ENCODE measurements at places on chromosomes 12 and 14. TPM values are rescaled to one million over a fixed set of nuclear protein-coding genes. Genes with fewer than 3 reads are reported as not detected.
A peak's percentile ranks its signal among the peaks of the same experiment; 100 is the strongest.

GRCh38 chr14:44383636-44384035, 123.4 kb downstream of the FSCB start:
- H3K4me3 ChIP-seq: no peak overlapping the region
- DNase-seq: no peak
- no peaks in the 10 kb centered on the region for H3K27me3 ChIP-seq
- H3K4me1 ChIP-seq: no peaks in the 10 kb centered on the region

The GPR84 gene
- total RNA-seq: not detected

DNA sequence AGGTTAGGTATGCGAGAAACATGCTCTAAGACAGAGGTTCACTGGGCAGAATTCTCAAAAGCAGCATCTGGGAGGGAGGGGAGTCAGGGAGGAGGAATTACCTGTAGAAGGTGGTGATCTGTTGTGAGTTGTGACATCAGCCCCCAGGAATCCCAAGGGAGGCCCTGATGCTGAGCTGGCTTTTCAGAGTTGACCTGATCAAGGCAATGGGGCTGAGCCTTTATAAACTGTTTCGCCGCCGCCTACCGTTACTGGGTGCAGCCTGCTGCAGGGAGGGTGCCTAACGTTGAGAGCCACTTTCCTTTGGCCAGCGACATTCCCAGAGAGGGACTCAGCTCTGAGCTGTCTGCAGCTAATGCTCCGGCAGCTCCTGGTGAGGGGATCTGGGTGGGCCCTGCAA, 257.9 kb upstream of the TMEM132C start:
- H3K27me3 ChIP-seq: no peaks in the 10 kb centered on the region
- H3K4me1 ChIP-seq: no peaks in the 10 kb centered on the region
- DNase-seq: no peak
- no peaks in the 10 kb centered on the region for H3K36me3 ChIP-seq
- H3K27ac ChIP-seq: no peak overlapping the region

GRCh38 chr12:46490635-46491034, 118.1 kb upstream of the SLC38A2 start:
- H3K36me3 ChIP-seq: no peaks in the 10 kb centered on the region
- H3K4me3 ChIP-seq: no peak overlapping the region
- H3K27me3 ChIP-seq: no peaks in the 10 kb centered on the region
- no peak for DNase-seq

GRCh38 chr12:26162905-26163304, 32.5 kb upstream of the SSPN start:
- no peaks in the 10 kb centered on the region for H3K27me3 ChIP-seq
- no peak for DNase-seq
- no peak overlapping the region for H3K4me3 ChIP-seq
- no peaks in the 10 kb centered on the region for H3K4me1 ChIP-seq
- H3K27ac ChIP-seq: no peak overlapping the region

The BEST3 gene
- total RNA-seq: not detected

DNA sequence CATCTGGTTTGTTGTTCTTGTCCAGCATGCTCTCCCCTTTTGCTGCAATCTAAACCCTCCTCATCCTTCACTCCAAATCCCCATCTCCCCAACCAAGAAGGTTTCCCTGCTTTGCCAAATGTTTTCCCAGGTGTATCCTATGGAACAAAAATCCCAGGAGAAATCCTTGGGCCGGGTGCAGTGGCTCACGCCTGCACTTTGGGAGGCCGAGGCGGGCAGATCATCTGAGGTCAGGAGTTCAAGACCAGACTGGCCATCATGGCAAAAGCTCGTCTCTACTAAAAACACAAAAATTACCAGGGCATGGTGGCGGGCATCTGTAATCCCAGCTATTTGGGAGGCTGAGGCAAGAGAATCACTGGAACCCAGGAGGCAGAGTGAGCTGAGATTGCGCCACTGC, 5.0 kb downstream of the KSR2 start:
- H3K4me3 ChIP-seq: no peak overlapping the region
- no peak overlapping the region for H3K27ac ChIP-seq
- no peaks in the 10 kb centered on the region for H3K4me1 ChIP-seq
- peaks cover 17% of the 10 kb centered on the region for H3K27me3 ChIP-seq
- no peaks in the 10 kb centered on the region for H3K36me3 ChIP-seq

GRCh38 chr12:113391650-113392337, 11.9 kb downstream of the SDS start:
- no peaks in the 10 kb centered on the region for H3K4me1 ChIP-seq
- H3K36me3 ChIP-seq: peaks cover 20% of the 10 kb centered on the region
- H3K27me3 ChIP-seq: no peaks in the 10 kb centered on the region
- H3K27ac ChIP-seq: no peak overlapping the region
- no peak overlapping the region for H3K4me3 ChIP-seq
- no peak for DNase-seq

DNA sequence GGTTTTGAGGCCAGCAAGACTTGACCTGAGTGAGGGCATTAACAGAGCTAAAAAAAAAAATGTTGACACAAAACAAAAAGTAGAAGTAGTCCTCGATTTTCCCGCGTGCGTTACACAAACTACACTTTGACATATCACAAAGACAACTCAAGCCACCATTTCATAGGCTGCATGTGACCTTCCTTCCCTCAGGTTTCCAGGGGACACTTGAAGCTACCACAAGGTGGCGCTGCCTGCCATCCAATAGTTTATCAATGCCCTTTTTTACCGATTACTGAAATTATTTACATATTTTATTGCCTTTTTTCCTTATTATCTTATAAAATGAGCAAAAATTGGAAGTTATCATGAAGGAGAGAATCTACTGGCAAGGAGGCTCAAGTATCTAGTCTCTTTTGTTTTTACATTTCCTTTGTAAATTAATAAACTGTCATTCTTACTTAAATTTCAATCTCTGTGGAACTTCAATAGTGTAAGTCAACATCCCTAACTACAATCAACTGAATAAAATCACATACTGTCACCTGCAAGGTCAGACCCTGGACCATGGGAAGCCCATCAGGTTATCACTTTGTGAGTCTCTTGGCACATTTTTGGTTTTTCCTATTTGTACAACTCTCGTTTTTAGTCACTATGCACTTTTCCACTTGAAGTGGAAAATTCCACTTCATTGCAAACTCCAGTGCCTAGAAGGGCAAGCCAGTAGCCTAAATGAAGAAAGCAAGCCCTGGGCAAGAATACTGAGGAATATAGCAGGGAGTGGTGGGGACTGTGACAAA, 84.6 kb upstream of the CPSF6 start:
- no peaks in the 10 kb centered on the region for H3K4me1 ChIP-seq
- no peaks in the 10 kb centered on the region for H3K36me3 ChIP-seq
- DNase-seq: peak; percentile 80
- no peak overlapping the region for H3K27ac ChIP-seq
- no peak overlapping the region for H3K4me3 ChIP-seq

The PLEK2 gene
- 1.8 TPM for total RNA-seq

DNA sequence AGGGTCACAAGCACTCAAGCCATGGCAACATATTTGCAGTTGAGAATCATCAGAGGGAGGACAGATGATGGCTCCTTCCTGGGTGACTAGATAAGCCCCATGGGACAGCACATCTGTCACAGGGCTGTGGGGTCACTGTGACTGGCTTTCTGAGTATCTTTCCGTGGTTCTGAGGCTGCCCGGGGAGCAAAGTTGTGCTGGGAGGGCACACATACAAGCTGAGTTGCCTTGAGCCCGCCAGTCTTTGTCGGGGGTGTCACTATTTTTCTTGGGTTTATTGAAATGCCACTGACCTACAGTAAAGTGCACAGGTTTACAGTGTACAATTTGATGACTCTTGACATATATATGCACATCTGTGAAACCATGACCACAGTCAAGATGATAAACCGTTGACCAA, 17.2 kb upstream of the KIF26A start:
- H3K36me3 ChIP-seq: no peaks in the 10 kb centered on the region
- no peak for DNase-seq
- peaks cover 31% of the 10 kb centered on the region for H3K27me3 ChIP-seq
- H3K27ac ChIP-seq: no peak overlapping the region
- peaks cover 18% of the 10 kb centered on the region for H3K4me1 ChIP-seq
- H3K4me3 ChIP-seq: no peak overlapping the region

The DICER1 gene
- total RNA-seq: 44.9 TPM

The PHETA1 gene
- total RNA-seq: 5.0 TPM

The MIP gene
- total RNA-seq: not detected

The PLCZ1 gene
- not detected for total RNA-seq

GRCh38 chr14:55404173-55404854, 7.3 kb downstream of the ATG14 start:
- no peaks in the 10 kb centered on the region for H3K4me1 ChIP-seq
- DNase-seq: no peak
- H3K27me3 ChIP-seq: no peaks in the 10 kb centered on the region
- H3K4me3 ChIP-seq: no peak overlapping the region

DNA sequence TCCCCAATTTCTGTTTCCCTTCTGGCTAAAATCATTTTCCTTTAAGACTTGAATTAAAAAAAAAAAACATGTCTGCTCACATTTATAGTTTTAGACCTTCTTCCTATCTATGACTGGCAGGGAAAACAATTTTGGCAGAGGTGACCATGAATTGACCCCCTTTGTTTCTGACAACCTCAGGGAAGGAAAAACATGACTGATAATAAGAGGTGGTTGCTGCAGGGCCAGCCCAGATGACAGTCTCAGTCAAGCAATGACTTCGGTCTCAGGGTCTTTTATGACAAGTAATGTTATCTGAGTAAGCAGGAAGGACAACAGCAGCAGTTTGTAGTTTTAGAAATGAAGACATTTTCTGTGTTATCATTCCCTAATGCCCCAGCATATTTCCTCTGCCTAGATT, 430.9 kb downstream of the LRIG3 start:
- no peak overlapping the region for H3K27ac ChIP-seq
- no peak for DNase-seq
- H3K27me3 ChIP-seq: no peaks in the 10 kb centered on the region
- no peak overlapping the region for H3K4me3 ChIP-seq

DNA sequence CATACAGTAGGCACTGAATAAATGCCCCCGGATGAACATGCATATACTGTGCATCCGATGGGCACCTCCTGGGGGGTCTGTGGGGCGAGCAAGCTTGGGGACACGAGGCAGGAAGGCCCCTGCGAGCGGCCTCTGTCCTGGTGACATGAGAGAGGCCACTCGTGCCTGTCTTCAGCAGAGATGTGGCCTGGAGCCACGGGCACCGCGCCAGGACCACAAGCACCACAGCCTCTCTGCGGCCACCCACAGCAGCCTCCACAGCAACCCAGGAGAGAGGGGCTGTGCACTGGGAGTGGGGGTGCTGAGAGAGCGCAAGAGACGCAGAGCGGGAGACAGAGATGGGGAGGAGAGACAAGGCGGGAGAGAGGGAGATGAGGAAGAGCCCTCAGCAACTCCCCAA, 118.5 kb downstream of the RFLNA start:
- no peaks in the 10 kb centered on the region for H3K27me3 ChIP-seq
- no peak for DNase-seq
- H3K4me1 ChIP-seq: peaks cover 71% of the 10 kb centered on the region

- H3K4me1 ChIP-seq: no peaks in the 10 kb centered on the region
- no peaks in the 10 kb centered on the region for H3K36me3 ChIP-seq
- peaks cover 35% of the 10 kb centered on the region for H3K27me3 ChIP-seq
- no peak overlapping the region for H3K27ac ChIP-seq
Observed at GRCh38 chr12:114006482-114007425, 40.6 kb upstream of the RBM19 start.

The KRT79 gene
- not detected for total RNA-seq

DNA sequence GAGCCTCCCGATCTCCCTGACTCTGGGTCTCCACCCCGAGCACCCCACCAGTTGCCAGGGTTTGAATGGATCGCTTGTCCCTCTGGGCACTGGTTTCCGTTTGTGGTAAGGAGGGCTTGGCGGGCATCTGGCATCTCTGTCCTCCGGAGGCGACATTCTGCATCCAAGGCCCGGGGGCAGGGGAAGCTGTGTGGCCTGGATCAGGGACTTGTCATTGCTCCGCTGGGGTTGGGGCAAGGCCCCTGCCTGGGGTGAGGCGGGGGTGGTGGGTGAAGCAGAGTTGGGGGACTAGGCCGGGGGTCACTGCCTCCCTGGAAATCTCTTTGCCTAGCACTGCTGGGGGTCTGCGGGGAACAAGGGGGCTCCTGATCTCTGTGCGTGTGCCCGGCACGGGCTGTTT, 30.2 kb downstream of the KIF26A start:
- no peaks in the 10 kb centered on the region for H3K36me3 ChIP-seq
- DNase-seq: no peak
- no peak overlapping the region for H3K4me3 ChIP-seq
- H3K4me1 ChIP-seq: no peaks in the 10 kb centered on the region
- no peak overlapping the region for H3K27ac ChIP-seq

- H3K27me3 ChIP-seq: no peaks in the 10 kb centered on the region
- H3K4me1 ChIP-seq: peaks cover 57% of the 10 kb centered on the region
- no peak overlapping the region for H3K27ac ChIP-seq
Observed at GRCh38 chr12:96220902-96221301, 26.7 kb downstream of the ELK3 start.

- H3K36me3 ChIP-seq: no peaks in the 10 kb centered on the region
- no peak overlapping the region for H3K4me3 ChIP-seq
- H3K4me1 ChIP-seq: no peaks in the 10 kb centered on the region
Observed at GRCh38 chr14:29454026-29454693, 473.5 kb downstream of the PRKD1 start.

The DPY19L2 gene
- 11.1 TPM for total RNA-seq

DNA sequence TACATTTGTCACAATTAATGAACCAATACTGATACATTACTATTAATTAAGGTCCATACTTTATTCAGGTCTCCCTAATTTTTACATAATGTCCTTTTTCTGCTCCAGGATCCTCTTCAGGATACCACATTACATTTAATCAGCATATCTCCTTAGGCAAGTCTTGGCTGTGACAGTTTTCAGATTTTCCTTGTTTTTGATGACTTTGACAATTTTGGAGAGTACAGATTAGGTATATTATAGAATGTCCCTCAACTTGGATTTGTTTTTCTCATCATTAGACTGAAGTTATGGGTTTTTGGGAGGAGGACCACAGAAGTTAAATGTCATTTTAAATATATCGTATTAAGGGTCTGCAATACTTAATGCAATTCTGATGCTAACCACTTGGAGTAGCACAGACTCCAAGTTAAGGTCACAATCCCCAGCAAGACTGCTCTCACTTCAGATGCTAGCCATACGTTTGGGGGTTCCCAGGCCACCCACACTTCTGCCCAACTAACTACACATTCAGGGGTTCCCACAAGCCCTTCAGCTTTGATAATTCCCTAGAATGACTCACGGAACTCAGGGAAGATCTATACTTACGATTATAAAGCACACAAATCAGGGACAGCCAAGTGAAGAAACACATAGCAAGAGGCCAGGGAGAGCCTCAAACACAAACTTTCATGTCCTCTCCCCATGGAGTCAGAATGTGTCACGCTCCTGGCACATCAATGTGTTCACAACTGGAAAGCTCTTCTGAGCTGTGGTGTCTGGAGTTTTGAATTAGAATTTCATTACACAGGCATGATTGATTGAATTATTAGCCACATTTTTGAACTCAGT, 17.0 kb upstream of the NUBPL start:
- no peaks in the 10 kb centered on the region for H3K27me3 ChIP-seq
- no peak for DNase-seq

The TBX5 gene
- total RNA-seq: not detected

DNA sequence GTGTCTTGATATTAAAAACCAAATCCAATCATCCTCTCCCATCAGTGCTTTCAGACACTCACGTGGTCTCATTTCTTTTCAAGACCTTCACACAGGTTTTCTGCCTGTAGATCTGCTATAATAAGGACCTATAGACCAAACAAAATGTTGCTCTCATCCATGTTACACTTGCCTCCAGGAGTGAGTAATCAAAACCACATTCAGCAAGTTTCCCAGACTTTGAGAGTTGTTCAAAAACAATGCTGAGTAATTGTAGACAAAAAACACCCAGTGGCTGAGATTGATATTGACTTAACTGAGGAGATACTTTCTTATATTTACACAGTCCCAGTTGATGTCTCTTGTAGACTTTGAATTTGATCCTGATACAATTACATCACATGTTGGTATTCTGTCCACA, 383.1 kb downstream of the TMEM132D start:
- H3K36me3 ChIP-seq: no peaks in the 10 kb centered on the region
- no peaks in the 10 kb centered on the region for H3K27me3 ChIP-seq
- H3K4me3 ChIP-seq: no peak overlapping the region
- no peak overlapping the region for H3K27ac ChIP-seq
- H3K4me1 ChIP-seq: no peaks in the 10 kb centered on the region

Data from sigmoid colon (tissue), 7 donors.